ENCODE measurements at places on chromosomes 16 and 17. TPM values are rescaled to one million over a fixed set of nuclear protein-coding genes. Genes with fewer than 3 reads are reported as not detected.

The NLGN2 gene
- total RNA-seq = 2.7 TPM

The MT3 gene
- total RNA-seq = 1.9 TPM

The FOXC2 gene
- total RNA-seq = not detected

The WFIKKN1 gene
- total RNA-seq = 0.44 TPM

The TMEM114 gene
- not detected for total RNA-seq

The MARVELD3 gene
- not detected for total RNA-seq

DNA sequence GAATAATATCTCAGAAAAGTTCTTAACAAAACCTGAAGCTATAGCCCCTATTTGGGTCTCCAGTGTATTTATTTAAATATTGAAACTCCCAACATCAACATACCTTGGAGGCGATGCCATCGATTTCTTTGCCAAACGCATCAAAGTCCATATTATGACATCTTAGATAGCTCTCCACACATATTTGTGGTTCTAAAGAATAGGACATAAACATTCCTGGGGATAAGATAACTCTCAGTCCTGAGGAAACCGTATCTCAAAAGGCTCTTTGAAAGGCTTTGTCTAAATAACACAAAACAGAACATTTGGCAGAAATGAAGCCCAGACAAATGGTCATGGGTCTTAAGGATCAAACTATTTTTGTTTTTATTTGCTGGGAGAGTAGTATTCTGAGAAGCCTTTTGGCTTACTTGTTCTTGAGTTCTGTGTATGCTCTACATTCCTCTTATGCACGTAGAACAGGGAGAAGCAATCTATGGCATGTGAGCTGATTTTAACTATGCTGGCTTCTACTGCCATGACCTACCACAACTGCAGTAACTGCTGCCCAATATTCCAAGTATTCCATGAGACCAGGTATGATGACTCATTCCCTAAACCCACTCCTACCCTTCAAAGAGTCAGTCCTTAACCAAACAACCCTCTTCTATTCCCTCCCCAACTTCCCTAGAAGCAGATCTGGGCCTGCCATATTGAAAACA lies 279.0 kb upstream of the ZFHX3 start:
- H3K4me1 ChIP-seq = no peaks in the 10 kb centered on the region
- no peak for DNase-seq
- H3K36me3 ChIP-seq = no peaks in the 10 kb centered on the region
- H3K27me3 ChIP-seq = no peaks in the 10 kb centered on the region
- no peak overlapping the region for H3K4me3 ChIP-seq

- no peak overlapping the region for H3K27ac ChIP-seq
- H3K36me3 ChIP-seq = no peaks in the 10 kb centered on the region
- no peaks in the 10 kb centered on the region for H3K4me1 ChIP-seq
- H3K27me3 ChIP-seq = peaks cover 5% of the 10 kb centered on the region
- DNase-seq = no peak
These were observed 67.1 kb upstream of the ZNF469 start for GRCh38 chr16:88315543-88316105.

DNA sequence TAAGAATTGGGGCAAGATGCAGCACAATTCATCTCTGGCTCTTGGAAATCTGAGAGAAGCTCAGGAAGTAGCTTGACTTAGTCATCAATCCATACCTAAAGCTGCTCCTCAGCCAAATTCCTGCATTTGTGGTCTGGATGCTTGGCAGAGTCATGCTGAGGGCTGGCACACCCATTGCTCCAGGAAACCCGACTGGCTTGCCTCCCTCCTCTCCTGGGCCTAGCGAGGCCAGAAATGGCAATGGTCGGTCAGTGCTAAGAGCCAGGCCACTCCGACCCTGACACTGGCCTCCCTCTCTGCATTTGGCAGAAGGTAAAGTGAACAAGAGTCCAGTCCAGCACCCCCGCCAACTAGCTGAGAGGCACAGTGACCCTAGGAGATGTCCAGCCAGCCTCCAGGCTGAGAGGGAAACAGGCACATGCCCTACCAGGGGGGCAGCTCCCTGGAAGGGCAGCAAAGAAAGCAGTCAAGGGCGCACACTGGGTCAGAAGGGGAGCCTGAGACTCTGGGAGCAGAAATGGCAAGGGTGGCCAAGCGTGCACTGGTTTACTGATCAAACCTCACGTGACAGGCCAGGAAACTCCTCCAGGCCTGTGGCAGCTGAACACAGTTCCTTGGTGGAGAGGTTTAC lies 10.0 kb downstream of the POLDIP2 start:
- no peak for DNase-seq
- no peak overlapping the region for H3K4me3 ChIP-seq

- peaks cover 5% of the 10 kb centered on the region for H3K4me1 ChIP-seq
- H3K27ac ChIP-seq = no peak overlapping the region
- no peak overlapping the region for H3K4me3 ChIP-seq
These were observed 9.4 kb upstream of the ENGASE start for GRCh38 chr17:79065105-79065670.

- no peak overlapping the region for H3K4me3 ChIP-seq
- DNase-seq = peak; percentile 42
- no peaks in the 10 kb centered on the region for H3K27me3 ChIP-seq
- H3K36me3 ChIP-seq = no peaks in the 10 kb centered on the region
- H3K27ac ChIP-seq = no peak overlapping the region
These were observed 39.3 kb downstream of the CYB561 start for GRCh38 chr17:63406689-63407330.

- DNase-seq = no peak
- H3K4me3 ChIP-seq = no peak overlapping the region
- no peaks in the 10 kb centered on the region for H3K36me3 ChIP-seq
These were observed 18.4 kb upstream of the HOXB13 start for GRCh38 chr17:48746916-48747444.

GRCh38 chr17:45296833-45297124 lies 20.0 kb downstream of the MAP3K14 start:
- H3K27me3 ChIP-seq = no peaks in the 10 kb centered on the region
- peaks cover 85% of the 10 kb centered on the region for H3K4me1 ChIP-seq
- peak overlapping the region; percentile 19 for H3K4me3 ChIP-seq
- peaks cover 41% of the 10 kb centered on the region for H3K36me3 ChIP-seq
- peak overlapping the region; percentile 82 for H3K27ac ChIP-seq

- no peak for DNase-seq
- H3K27me3 ChIP-seq = no peaks in the 10 kb centered on the region
- peak overlapping the region; percentile 97 for H3K4me3 ChIP-seq
- H3K36me3 ChIP-seq = peaks cover 28% of the 10 kb centered on the region
- H3K4me1 ChIP-seq = peaks cover 37% of the 10 kb centered on the region
- H3K27ac ChIP-seq = peak overlapping the region; percentile 94
These were observed 2.0 kb downstream of the MSL1 start for GRCh38 chr17:40123811-40124114.

GRCh38 chr17:18018411-18018921 lies 20.5 kb downstream of the ATPAF2 start:
- H3K4me1 ChIP-seq = no peaks in the 10 kb centered on the region
- no peaks in the 10 kb centered on the region for H3K27me3 ChIP-seq

GRCh38 chr17:59807892-59808509 lies 84.7 kb downstream of the TUBD1 start:
- H3K27ac ChIP-seq = no peak overlapping the region
- no peak overlapping the region for H3K4me3 ChIP-seq
- no peak for DNase-seq
- peaks cover 33% of the 10 kb centered on the region for H3K4me1 ChIP-seq
- H3K36me3 ChIP-seq = peaks cover 24% of the 10 kb centered on the region

- no peak within 1 kb of the TSS for H3K27ac ChIP-seq
- H3K27me3 ChIP-seq = no peaks in the 10 kb centered on the region
- H3K36me3 ChIP-seq = no peaks in the 10 kb centered on the region
- no peak within 1 kb of the TSS for H3K4me3 ChIP-seq
- H3K4me1 ChIP-seq = no peaks in the 10 kb centered on the region
- no peak for DNase-seq
These were observed at the start of gene WFIKKN1 for GRCh38 chr16:630815-631405. TSS of gene WFIKKN1 (plus strand) at chr16:630985. CDS start at chr16:631254, 269 bp downstream.

DNA sequence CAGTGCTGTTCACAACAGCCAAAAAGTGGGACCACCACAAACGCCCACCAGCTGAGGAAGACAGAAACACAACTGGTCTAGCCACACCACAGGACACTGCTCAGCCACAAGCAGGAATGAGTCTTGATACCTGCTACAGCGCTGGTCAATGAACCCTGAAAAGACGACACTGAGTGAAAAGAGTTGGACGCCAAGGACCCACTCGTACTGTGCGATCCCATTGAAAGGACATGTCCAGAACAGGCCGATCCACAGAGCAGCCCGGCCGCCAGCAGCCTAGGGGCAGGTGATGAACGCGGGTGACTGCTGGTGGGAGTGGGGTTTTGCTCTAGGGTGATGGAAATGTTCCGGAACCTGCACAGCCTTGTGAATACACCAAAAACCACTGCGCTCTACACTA lies 10.6 kb upstream of the SLC38A8 start:
- DNase-seq = no peak
- no peak overlapping the region for H3K4me3 ChIP-seq
- no peaks in the 10 kb centered on the region for H3K4me1 ChIP-seq
- H3K27me3 ChIP-seq = no peaks in the 10 kb centered on the region
- H3K27ac ChIP-seq = no peak overlapping the region

DNA sequence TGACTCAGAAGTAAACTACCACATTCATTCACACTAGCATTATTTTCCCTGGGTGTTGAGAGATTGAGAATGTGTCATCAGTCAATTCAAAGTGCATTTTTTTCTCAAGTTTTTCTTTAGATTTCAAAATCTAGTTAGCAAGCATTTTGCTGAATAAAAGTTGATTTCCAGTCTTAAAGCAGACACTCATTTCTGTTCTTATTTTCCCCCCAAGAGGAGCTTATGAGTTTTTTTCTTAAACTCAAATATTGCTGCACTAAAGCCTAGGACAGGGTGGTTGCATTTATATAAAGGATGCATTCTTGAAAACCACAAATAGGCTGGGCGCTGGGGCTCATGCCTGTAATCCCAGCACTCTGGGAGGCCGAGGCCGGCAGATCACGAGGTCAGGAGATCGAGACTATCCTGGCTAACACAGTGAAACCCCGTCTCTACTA lies 15.3 kb downstream of the CDH3 start:
- DNase-seq = no peak
- no peaks in the 10 kb centered on the region for H3K36me3 ChIP-seq
- H3K4me1 ChIP-seq = no peaks in the 10 kb centered on the region
- peaks cover 2% of the 10 kb centered on the region for H3K27me3 ChIP-seq

- H3K27me3 ChIP-seq = no peaks in the 10 kb centered on the region
- H3K27ac ChIP-seq = no peak overlapping the region
- H3K4me1 ChIP-seq = peaks cover 3% of the 10 kb centered on the region
- H3K36me3 ChIP-seq = peaks cover 14% of the 10 kb centered on the region
- no peak for DNase-seq
- H3K4me3 ChIP-seq = no peak overlapping the region
These were observed 1.9 kb upstream of the GDPD3 start for GRCh38 chr16:30115238-30115637.

DNA sequence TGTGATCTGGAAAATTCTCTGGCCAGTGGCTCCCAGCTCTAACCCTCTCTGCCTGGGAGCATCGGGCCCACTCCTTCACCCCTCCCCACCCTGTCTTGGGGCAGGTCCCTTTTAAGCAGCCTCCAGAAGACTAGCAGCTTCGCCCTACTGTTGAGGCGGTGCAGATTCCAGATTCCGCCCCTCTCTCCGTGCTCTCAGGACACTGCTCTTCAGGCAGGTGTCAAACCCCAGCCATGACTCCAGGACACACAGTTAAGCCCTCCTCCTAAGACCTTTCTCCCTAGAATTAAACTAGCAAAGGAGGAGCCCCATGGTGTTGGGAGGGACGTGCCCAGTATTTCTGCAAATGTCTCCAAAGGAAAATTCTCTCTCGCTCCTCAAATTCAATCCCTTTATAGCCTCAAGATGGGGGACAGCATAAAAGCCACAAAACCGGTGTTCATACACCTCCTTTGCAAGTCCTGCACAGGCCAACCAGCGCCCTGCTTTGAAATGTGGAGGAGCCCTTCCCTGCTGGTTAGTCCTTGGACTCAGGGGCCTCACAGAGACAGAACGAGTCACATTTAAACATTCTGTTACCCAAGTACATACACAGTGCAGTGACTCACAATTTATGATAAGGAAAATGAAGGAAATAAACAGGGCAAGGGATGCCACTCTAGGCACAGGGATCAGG lies 7.2 kb downstream of the LPO start:
- peaks cover 43% of the 10 kb centered on the region for H3K27me3 ChIP-seq
- no peak overlapping the region for H3K4me3 ChIP-seq
- no peaks in the 10 kb centered on the region for H3K36me3 ChIP-seq
- no peak overlapping the region for H3K27ac ChIP-seq
- DNase-seq = no peak

DNA sequence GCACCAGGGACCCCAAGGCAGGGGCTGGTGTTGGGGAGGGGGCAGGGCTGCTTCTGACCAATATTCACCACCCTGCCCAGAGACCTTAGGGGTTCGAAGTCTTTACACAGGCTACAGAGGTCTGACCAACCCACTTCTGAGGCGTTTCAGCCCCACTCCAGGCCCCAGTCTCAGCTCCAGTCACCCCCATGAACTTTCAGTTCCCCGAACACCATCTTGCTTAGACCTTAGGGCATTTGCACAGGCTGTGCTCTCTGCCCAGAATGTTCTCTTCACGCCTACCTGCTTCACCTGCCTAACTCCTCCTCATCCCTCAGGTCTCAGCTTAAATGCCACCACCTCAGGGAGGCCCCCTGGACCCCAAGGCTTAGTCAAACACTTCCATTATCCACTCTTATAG lies 25.8 kb upstream of the CPNE2 start:
- peaks cover 51% of the 10 kb centered on the region for H3K36me3 ChIP-seq
- H3K27ac ChIP-seq = no peak overlapping the region
- H3K27me3 ChIP-seq = no peaks in the 10 kb centered on the region
- DNase-seq = no peak
- no peak overlapping the region for H3K4me3 ChIP-seq
- peaks cover 11% of the 10 kb centered on the region for H3K4me1 ChIP-seq

GRCh38 chr16:14331020-14331419 lies 259.9 kb downstream of the MRTFB start:
- peaks cover 9% of the 10 kb centered on the region for H3K4me1 ChIP-seq
- no peak overlapping the region for H3K4me3 ChIP-seq
- no peaks in the 10 kb centered on the region for H3K36me3 ChIP-seq
- DNase-seq = no peak
- no peaks in the 10 kb centered on the region for H3K27me3 ChIP-seq
- H3K27ac ChIP-seq = no peak overlapping the region

DNA sequence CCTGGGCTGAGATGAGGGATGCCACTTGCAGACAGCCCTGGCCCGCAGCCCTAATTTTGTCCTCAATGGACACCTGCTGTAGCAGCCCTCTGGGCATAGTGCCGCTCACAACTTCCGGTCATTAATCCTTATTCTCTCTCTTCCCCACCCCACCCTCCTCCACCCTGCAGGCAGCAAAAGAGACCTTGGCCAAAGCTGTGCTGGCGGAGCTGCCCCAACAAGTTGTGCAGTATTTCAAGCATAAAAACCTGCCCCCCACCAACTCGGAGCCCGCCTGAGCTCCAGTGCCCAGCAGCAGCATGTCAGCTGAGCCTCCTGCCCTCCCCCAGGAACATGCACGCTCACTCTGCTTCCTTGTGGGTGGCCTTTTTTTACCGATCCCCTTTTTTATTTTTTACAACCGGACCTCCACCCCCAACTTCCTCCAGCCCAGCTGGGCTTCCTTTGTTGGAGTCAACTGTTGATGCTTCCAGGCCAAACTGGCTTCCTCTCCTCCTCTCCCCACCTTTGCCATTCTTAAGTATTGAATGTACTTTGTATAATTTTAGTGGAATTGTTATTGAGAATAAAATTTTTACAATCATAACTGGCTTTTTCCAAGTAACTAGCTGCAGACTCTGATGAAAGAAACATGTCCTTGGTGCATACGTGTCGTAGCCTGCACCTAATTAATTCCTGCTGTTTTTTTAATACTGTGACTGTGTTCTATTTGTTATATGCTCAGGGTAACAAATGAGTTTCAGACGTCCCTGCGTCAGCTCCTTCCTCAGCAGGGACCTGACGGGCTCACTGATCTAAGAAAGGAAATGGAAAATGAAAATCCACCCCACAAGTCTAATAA lies 38.2 kb downstream of the PSME3IP1 start:
- H3K27me3 ChIP-seq = no peaks in the 10 kb centered on the region
- no peak overlapping the region for H3K27ac ChIP-seq
- H3K4me3 ChIP-seq = no peak overlapping the region
- peaks cover 9% of the 10 kb centered on the region for H3K4me1 ChIP-seq
- DNase-seq = no peak
- H3K36me3 ChIP-seq = peaks cover 5% of the 10 kb centered on the region

Measured in activated T-helper 1 cell treated with anti-CD3 and anti-CD28 coated beads, Interleukin-12 subunit alpha, Interleukin-12 subunit beta, Interleukin-2, Interleukin-4 antibody, amounts not matched to agents 30 ng/mL and 10 ng/mL and 1 ng/mL, durations not matched to agents 14 hours and 24 hours and 36 hours (primary cell).